DMS 273 treated with DMSO at 0.1 percent for 48 hours (cell line): ENCODE measurements at places on chromosomes 3 and 15.

GRCh38 chr3:105431200-105431599 lies 64.5 kb downstream of the ALCAM start:
- DNase-seq, result no peak

GRCh38 chr3:38543586-38543985 lies 47.4 kb downstream of the EXOG start:
- no peak for DNase-seq

DNA sequence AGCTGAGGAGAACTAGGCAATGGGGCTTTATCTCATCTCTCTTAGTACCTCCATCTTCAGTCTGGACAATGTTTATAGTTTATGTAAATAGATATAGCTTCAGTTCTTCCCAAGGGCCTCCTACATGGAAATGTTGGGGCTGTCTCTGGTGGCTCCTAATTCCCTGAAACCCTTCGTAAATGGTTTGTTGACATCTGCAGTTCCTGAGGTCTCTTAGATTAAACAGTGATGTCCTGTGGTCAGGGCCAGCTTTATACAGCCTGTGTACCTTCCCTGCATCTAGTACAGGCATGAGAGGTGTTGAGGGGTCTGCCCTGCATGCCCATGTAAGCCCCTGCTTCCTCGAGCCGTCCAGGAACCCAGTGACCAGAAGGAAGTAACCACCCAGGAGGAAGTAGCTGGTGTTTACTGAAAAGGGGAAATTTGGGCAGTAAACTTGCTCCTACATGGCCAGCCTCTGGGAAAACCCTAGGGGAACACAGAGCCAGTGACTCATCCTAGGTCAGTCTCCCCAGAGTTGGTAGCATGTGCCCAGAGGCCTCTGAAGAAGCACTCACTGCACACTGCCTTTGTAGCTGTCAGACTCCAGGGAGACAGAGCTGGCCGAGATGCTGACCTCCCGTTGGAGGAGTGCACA lies 4.7 kb upstream of the TBC1D2B start:
- no peak for DNase-seq

GRCh38 chr3:4670352-4670751 lies 177.2 kb downstream of the ITPR1 start:
- DNase-seq, result no peak

DNA sequence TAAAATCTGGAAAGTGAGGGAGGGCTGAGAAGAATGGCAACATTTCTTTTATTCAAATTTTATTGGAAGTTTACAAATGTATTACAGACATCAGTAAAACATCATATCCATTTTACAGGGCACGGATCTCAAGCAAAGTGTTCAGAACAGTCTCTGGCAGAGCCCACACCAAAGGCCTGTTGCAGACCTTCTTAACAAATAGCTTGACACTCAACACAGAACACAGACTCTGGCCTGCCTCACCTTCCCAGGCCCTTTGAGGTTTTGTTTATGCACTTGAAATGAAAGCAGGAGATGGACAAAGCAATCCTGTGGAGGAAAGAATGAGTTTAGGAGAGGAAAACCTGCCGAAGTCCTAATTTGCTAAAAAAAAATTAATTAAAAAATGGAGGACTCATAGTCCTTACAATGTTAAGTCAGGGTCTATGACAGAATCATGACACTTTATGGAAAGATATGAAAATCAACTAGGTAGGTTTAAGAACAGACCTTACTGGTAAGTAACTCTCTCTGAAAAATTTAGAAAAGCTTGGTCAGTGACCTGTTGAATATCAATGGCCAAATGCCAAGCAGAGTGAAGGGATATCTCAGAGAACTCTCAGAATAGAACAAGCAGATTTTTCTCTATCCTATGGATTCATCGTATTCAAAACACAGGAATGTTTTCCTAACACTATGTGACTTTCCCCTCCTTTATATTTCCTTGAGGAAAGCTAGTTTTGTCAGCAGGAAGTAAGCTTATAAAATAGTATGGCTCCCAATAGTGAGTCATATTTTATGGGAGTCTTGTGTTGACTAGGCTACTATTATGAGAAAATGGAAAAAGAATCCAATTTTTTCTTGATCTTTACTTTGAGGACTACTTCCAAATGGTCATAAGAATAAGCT lies 70.8 kb upstream of the PSMD6 start:
- DNase-seq, result no peak

- no peak for DNase-seq
Observed at GRCh38 chr3:128447561-128448013, 19.1 kb downstream of the DNAJB8 start.

DNA sequence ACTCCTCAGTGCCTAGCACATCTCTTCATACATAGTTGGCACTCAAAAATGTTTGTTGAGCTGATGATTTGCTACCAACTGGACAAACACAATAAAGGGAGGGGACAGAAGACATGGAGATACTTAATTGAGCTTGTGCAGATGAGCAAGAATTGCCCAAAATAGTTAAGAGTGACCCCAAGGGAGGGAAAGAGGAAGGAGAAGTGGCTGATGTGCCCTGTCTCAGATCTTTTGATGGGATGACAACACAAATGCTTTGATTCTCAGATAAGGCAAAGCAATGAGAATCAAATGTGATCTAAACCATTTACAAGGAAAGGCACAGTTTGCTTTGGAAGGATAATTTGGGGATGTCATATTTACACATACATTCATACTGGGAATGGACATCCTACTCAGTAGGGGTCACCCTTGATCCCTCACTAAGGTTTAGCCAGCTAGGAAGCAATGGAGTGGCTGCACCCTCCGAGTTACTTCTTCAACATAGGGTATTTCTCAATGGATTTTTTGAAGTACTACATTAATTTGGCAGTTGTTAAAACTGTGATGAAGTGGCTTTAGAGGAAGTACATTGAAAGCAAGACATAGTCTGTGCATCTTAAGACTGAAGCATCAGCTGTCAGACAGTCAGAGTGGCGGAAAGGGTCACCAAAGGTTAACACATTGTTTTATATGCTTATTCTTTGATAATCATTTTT lies 21.9 kb upstream of the SSR3 start:
- no peak for DNase-seq

- DNase-seq, result no peak
Observed at GRCh38 chr15:70714565-70714964, 48.8 kb downstream of the UACA start.

DNA sequence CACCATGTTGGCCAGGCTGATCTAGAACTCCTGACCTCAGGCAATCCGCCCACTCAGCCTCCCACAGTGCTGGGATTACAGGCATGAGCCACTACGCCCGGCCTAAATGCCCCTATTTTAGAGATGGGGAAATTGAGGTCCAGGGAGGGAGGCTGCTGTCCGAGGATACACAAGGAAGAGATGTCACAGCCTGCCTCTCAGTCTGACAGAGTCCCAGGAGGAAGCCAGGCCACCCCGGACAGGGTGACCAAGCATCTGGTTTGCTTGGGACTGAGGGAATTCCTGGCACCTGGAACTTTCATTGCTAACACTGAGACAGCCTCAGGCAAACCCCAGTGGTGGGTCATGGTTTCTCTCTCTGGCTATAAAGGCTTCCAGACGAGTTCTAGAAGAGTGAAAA lies 30.6 kb upstream of the ADAMTS7 start:
- DNase-seq, result no peak

DNA sequence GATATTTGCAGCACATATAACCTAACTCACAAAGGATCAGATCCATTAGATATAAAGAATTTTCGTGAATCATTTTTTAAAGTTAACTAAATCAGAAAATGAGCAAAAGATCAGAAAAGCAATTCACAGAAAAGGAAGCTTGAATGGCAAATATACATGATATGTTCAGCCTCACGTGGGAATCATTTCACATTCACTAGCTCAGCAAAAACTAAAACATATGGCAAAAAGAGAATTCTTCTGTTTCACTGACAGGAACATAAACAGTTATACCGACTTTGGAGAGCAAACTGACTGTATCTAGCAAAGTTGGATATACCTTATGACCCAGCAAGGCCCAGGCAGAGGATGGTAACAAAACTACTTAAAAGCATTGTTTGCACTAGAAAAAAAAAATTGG lies 34.0 kb upstream of the NR2E3 start:
- no peak for DNase-seq

GRCh38 chr3:34626699-34627098 lies 828.3 kb downstream of the PDCD6IP start:
- DNase-seq, result no peak

GRCh38 chr3:128996726-128997125 lies 2.9 kb upstream of the CFAP92 start:
- no peak for DNase-seq
